MM.1S (cell line): ENCODE measurements at places on chromosomes 1 and 21.

DNA sequence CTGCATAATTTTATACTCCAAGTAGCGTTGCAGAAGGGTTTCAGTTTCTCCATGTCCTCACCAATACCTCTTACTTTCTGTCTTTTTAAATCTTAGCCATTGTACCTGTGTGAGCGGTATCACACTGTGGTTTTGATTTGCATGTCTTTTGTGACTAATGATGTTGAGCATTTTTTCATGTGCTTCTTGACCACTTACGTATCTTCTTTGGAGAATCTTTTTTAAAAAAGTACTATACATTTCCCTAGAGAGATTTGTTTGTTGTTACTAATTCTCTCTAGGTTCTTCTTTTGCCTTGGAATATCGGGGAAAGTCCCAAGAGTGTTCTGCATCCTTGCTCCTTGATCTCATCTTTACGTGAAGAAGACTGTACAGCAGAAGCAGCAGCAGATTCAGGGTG is 81.8 kb upstream of the WARS2 start:
- no peak overlapping the region for H3K27ac ChIP-seq
- H3K4me1 ChIP-seq = no peaks in the 10 kb centered on the region
- no peak for DNase-seq
- no peaks in the 10 kb centered on the region for H3K36me3 ChIP-seq
- no peak overlapping the region for H3K4me3 ChIP-seq
- no peaks in the 10 kb centered on the region for H3K27me3 ChIP-seq

DNA sequence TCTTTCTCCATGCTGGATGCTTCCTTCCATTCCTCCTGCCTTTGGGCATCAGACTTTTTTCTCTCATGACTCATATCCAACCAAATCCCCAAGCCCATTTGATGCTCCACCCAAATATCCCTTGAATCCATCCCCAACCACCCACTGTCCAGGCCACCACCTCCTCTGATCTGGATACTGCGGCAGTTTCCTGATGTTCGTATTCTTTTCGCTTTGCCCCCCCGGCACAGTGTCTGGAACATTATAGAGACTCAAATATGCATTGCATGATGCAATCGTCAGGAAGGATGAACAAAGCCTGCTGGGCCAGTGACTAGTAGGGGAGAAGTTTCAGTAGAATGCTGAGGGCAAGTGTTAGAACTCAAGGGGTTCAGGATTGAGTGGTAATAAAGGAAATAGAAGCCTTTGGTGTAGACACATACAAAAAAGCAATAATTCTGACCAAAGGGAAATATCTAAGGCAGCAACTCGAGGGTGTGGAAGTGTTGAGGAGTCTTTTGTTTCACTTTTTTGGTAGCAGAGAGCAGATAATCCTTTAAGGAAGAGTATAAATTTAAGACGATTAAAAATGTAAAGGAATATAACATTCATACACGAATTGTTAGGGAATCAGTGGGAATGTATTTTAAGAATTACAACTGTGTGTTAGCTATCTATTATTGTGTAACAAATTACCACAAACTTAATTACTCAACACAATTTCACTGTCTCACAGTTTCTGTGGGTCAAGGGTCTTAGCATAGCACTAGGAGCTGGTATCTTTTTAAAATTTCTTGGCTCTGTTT is 7.5 kb downstream of the S100A11 start:
- H3K4me1 ChIP-seq = peaks cover 12% of the 10 kb centered on the region
- peaks cover 29% of the 10 kb centered on the region for H3K36me3 ChIP-seq
- no peak overlapping the region for H3K4me3 ChIP-seq
- no peak for DNase-seq

GRCh38 chr21:45830720-45831366 is 150.7 kb upstream of the COL6A1 start:
- H3K36me3 ChIP-seq = no peaks in the 10 kb centered on the region
- H3K4me3 ChIP-seq = no peak overlapping the region
- no peak for DNase-seq
- no peak overlapping the region for H3K27ac ChIP-seq
- no peaks in the 10 kb centered on the region for H3K27me3 ChIP-seq
- no peaks in the 10 kb centered on the region for H3K4me1 ChIP-seq

- H3K27ac ChIP-seq = no peak overlapping the region
- no peaks in the 10 kb centered on the region for H3K27me3 ChIP-seq
- no peaks in the 10 kb centered on the region for H3K4me1 ChIP-seq
- no peak for DNase-seq
- no peaks in the 10 kb centered on the region; the same call in 1 of the 2 replicates for H3K36me3 ChIP-seq
These were observed 41.7 kb upstream of the PTCH2 start for GRCh38 chr1:44884746-44885145.

GRCh38 chr1:2230781-2231531 is 2.8 kb downstream of the SKI start:
- DNase-seq = no peak
- no peak overlapping the region for H3K27ac ChIP-seq
- H3K27me3 ChIP-seq = peaks cover 10% of the 10 kb centered on the region
- H3K4me1 ChIP-seq = peaks cover 14% of the 10 kb centered on the region; the same call in 1 of the 2 replicates
- H3K36me3 ChIP-seq = no peaks in the 10 kb centered on the region

GRCh38 chr1:112533029-112533428 is 24.3 kb downstream of the WNT2B start:
- no peaks in the 10 kb centered on the region for H3K4me1 ChIP-seq
- no peak overlapping the region for H3K4me3 ChIP-seq
- H3K27me3 ChIP-seq = no peaks in the 10 kb centered on the region

DNA sequence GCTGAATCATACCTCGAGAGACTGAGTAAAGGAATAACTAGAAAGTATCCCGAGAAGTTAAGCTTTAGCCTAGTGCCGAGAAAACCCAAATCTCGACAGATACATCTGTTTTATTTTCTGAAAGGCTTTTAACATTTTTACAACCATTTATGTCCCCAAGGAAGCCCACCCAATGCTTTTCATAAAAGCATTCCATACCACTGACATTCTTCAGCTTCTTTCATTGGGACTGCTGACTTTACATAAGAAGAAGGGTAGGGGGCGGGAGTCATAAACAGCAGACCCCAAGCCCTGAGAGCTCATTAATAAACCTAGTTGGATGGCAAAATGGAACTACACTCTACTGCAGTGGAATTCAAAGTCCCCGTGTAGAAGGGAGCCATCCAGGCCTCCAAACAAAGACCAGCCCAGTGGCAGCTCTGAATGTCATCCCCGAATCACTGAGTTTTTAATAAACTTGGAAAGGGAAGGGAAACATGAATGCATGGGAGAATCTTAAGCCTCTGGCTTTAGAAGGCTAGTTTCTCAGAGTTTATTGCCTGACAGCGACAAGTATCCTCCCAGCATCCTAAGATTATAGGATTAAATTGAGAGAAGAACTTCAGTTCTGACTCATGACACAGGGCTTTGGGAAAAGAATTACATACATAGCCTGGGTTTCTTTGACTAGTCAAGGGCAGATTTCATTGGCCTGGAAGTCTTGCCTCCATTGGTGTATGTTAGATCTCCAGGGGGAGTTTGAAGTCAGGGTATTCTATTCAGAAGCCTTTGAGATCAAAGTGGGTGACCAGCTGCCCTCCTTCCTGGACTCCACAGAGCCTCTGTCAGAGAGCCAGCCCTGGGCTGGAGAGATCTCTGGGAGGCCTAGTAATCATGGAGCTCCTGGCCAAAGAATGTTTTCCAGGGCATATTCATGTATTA is 3.7 kb downstream of the ATF3 start:
- H3K4me3 ChIP-seq = no peak overlapping the region
- H3K27ac ChIP-seq = no peak overlapping the region
- H3K36me3 ChIP-seq = peaks cover 5% of the 10 kb centered on the region; the same call in 1 of the 2 replicates
- peaks cover 43% of the 10 kb centered on the region for H3K4me1 ChIP-seq
- no peak for DNase-seq

- no peaks in the 10 kb centered on the region for H3K36me3 ChIP-seq
- no peak overlapping the region for H3K4me3 ChIP-seq
- DNase-seq = no peak
These were observed 207.9 kb upstream of the ST6GALNAC5 start for GRCh38 chr1:76659171-76659940.

GRCh38 chr1:230861489-230861888 is 6.8 kb downstream of the C1orf198 start:
- H3K36me3 ChIP-seq = no peaks in the 10 kb centered on the region
- no peak overlapping the region for H3K4me3 ChIP-seq
- no peak for DNase-seq
- no peaks in the 10 kb centered on the region for H3K4me1 ChIP-seq

DNA sequence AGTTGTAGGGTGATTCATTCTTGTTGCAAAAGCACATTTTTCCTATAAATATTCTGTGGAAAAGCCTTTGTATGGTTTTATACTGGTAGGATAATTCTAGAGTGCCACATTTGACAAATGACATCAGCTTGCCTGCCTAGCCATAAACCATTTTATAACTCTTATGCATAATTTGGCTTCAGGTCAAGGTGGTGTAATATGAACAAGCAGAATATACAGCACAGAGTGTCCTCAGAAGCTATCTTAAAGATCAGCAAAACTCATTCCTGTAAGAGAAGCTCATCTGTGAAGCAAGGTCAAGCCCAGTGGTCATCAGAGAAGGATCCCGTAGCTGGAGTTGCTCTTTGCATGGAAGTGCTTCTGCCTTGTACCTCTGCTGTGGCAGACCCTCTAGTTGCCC is 24.0 kb upstream of the C1orf21 start:
- no peak for DNase-seq
- peaks cover 18% of the 10 kb centered on the region; the same call in 1 of the 2 replicates for H3K4me1 ChIP-seq
- H3K27ac ChIP-seq = no peak overlapping the region
- no peaks in the 10 kb centered on the region for H3K36me3 ChIP-seq
- H3K27me3 ChIP-seq = no peaks in the 10 kb centered on the region

GRCh38 chr21:38337793-38338192 is 81.0 kb downstream of the KCNJ15 start:
- no peaks in the 10 kb centered on the region for H3K4me1 ChIP-seq
- no peak overlapping the region for H3K4me3 ChIP-seq

DNA sequence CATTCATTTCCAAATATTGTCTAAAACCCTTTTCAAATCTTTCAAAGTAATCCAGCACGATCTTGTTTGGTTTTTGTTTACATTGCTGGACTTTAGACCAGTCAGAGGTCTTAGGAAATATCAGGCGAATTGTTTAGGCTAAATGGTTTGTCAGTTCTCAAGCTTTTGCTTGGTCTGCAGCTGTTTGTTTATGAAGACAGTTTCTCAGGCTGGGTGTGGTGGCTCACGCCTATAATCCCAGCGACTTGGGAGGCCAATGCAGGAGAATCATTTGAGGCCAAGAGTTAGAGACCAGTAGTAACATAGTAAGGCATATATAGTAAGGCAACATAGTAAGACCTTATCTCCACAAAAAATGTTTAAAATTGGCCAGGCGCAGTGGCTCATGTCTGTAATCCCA is 77.5 kb downstream of the DNTTIP2 start:
- no peaks in the 10 kb centered on the region for H3K4me1 ChIP-seq
- no peak overlapping the region for H3K27ac ChIP-seq
- no peak overlapping the region for H3K4me3 ChIP-seq
- H3K36me3 ChIP-seq = no peaks in the 10 kb centered on the region
- H3K27me3 ChIP-seq = no peaks in the 10 kb centered on the region

- H3K27me3 ChIP-seq = no peaks in the 10 kb centered on the region
- H3K36me3 ChIP-seq = no peaks in the 10 kb centered on the region
- DNase-seq = no peak
- H3K4me3 ChIP-seq = no peak overlapping the region
- H3K27ac ChIP-seq = no peak overlapping the region
These were observed 90.5 kb upstream of the JAK1 start for GRCh38 chr1:65056866-65057265.

DNA sequence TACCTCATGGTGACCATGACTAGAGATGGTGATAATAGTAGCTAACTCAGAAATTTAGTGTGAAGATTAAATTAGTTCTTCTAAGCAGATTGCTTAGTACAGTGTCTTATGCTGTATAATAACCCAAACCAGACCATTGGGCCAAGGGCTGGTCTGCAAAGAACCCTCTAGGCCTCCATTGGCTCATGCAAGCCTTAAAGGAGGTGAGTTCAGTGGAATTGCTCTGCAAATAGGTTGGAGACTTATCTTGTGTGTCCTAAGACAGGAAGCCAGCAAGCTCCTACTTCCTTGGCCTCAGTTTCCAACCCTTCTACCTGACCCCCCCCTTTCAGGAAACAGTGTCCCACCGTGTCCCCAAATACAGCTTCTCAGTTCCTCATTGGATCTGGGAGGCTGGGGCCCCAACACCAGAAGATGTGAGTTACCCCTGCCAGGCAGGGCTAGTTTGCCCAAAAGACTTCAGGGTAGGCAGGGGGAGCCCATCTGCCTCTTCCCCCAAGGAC is 1.9 kb upstream of the MEF2D start:
- H3K4me1 ChIP-seq = peaks cover 49% of the 10 kb centered on the region
- H3K4me3 ChIP-seq = no peak overlapping the region
- no peak for DNase-seq

DNA sequence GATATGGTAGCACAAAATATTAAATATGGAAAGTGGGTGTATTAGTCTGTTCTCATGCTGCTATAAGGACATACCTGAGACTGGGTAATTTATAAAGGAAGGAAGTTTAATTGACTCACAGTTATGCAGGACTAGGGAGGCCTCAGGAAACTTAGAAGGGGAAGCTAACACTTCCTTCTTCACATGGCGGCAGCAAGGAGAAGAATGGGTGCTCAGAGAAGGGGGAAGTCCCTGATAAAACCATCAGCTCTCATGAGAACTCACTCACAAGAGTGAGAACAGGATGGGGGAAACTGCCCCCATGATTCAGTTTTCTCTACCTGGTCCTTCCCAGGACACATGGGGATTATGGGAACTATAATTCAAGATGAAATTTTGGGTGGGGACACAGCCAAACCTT is 15.8 kb upstream of the BACE2 start:
- H3K4me3 ChIP-seq = no peak overlapping the region
- no peaks in the 10 kb centered on the region for H3K4me1 ChIP-seq
- no peak for DNase-seq
- H3K27ac ChIP-seq = no peak overlapping the region

DNA sequence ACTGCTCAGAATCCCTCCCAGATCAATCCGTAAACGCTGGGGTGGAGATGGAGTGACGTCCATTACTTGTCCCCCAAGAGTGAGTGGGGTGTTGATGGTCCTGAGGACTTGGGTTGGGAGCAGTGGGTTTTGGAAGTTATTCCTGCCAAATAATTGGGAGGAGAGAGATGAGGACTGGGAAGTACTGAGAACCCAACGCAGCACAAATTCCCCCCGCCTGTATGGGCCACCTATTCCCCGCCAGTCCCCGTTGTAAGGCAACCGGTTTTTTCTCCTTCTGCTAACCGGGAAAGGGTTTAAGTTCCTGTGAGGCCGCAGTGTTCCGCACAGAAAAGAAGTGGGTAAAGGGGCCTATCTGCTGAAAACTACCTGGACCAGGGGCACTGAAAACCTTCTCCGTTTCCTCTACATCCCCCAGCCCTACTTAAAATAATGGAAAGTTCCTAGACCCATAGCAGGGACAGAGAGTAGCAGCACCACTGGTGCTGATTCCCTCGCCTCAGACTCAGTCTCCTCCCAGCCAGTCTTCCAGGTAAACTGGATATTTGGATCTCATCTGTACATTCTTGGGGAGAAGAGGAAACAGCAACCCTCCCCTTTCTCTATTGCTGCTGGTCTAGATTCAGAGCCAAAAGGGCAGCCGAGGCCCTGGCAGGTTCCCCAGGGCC is 738 bp downstream of the LURAP1 start:
- no peaks in the 10 kb centered on the region for H3K36me3 ChIP-seq
- no peak overlapping the region for H3K27ac ChIP-seq
- no peak for DNase-seq
- H3K4me3 ChIP-seq = peak overlapping the region; percentile 33; the same call in 1 of the 2 replicates

- no peak overlapping the region for H3K4me3 ChIP-seq
- H3K27me3 ChIP-seq = peaks cover 92% of the 10 kb centered on the region
- no peaks in the 10 kb centered on the region for H3K4me1 ChIP-seq
- DNase-seq = no peak
These were observed 59.8 kb upstream of the CASZ1 start for GRCh38 chr1:10856176-10856683.
